ENCODE measurements at places on chromosomes 7 and 10.

DNA sequence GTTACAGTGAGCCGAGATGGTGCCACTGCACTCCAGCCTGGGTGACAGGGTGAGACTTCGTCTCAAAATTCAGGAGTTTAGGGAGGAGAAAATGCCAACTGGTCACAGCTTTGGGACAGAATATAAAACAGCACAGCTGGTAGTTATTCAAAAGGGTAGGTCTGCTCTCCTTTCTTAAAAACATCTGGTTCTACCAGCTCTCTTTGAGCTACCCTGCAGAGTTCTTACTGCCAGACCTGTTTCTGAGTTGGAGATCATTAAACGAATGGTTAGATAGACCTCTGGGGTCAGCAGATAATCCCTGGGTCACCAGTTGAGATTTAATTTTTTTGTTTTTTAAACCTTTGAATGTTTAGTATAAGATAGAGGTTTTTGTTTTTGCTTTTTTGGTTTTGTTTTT is 52.6 kb downstream of the MCU start:
- DNase-seq: no peak

- DNase-seq: no peak
These were observed 480.7 kb downstream of the SORCS3 start for GRCh38 chr10:105121743-105122142.

- DNase-seq: no peak
These were observed 1262.3 kb upstream of the PHF14 start for GRCh38 chr7:9711259-9711918.

- DNase-seq: no peak
These were observed 673.4 kb downstream of the AUTS2 start for GRCh38 chr7:70271617-70272081.

GRCh38 chr10:103759100-103759781 is 96.1 kb downstream of the SH3PXD2A start:
- DNase-seq: no peak

GRCh38 chr7:156461881-156462665 is 178.5 kb upstream of the RNF32 start:
- DNase-seq: no peak

DNA sequence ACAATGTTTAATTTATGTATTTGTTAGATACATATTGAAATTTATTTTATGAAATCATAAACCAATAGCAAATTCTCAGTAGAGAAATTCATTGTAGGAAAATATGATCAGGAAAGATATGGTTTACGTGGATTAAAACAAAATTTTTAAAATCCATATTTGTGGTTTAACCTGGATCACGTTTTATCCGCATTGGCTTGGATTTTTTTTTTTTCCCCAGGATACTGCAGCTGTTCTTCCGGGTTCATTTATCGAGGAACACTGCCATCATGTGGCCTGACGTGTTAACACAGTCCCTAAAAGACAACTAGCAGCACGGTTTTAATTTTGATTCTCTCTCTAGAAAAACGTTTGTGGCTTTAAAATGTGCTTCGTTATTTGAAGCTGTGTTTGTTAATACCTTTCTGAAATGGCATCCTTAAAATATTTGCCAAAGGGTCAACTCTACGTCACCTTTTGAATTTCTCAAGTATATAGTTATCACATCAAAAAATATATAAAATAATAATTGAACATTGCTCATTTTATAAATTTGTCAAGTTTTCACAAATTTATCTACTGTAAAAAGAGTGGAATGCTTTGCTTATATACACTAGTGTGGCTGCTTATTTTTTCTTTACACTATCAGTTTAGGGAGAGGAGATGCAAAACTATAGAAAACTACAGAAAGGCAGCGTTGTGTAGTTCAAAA is 8.7 kb upstream of the ASB4 start:
- DNase-seq: peak; percentile 15

All from stimulated activated CD4-positive, alpha-beta T cell treated with anti-CD3 and anti-CD28 coated beads, TNF-alpha, amount 100 ng/mL, for 1 hour (primary cell).